ENCODE measurements at places on chromosomes 2 and 18. TPM values are rescaled to one million over a fixed set of nuclear protein-coding genes. Genes with fewer than 3 reads are reported as not detected.

DNA sequence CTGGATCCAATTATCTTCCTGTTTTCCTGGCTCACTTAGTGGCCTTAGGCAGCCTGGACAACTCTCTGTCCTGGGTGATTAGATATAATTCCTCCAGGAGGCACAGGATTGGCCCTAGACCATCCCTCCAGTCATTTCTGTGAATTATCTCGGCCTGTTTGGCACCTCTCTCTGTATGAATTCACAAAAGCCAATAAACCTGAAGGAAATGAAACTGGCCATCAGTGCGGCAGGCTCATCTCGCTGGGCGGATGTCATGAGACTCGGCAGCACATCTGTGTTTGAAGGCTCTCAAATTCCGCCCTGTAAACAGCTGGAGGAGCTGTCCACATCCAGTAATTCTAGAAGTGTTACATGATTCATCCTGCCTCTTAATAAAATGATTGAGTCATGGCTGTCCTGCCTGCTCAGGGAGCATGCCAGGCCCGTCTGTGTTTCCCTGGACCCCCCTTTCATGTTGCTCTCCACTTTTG, 38.6 kb downstream of the ACOXL start:
- no peak for DNase-seq
- H3K27ac ChIP-seq: no peak overlapping the region
- no peak overlapping the region for H3K4me3 ChIP-seq
- no peaks in the 10 kb centered on the region for H3K36me3 ChIP-seq

GRCh38 chr2:76019128-76019527, 308.4 kb upstream of the GCFC2 start:
- H3K36me3 ChIP-seq: no peaks in the 10 kb centered on the region
- no peak for DNase-seq
- H3K27ac ChIP-seq: no peak overlapping the region
- no peaks in the 10 kb centered on the region for H3K27me3 ChIP-seq
- H3K4me1 ChIP-seq: no peaks in the 10 kb centered on the region

GRCh38 chr2:58796239-58796910, 555.2 kb upstream of the FANCL start:
- no peak overlapping the region for H3K27ac ChIP-seq
- H3K27me3 ChIP-seq: no peaks in the 10 kb centered on the region
- no peak overlapping the region for H3K4me3 ChIP-seq
- no peaks in the 10 kb centered on the region for H3K4me1 ChIP-seq
- H3K36me3 ChIP-seq: no peaks in the 10 kb centered on the region
- no peak for DNase-seq

- H3K27ac ChIP-seq: no peak overlapping the region
- no peak for DNase-seq
- no peaks in the 10 kb centered on the region for H3K4me1 ChIP-seq
- no peak overlapping the region for H3K4me3 ChIP-seq
- no peaks in the 10 kb centered on the region for H3K27me3 ChIP-seq
Measured at GRCh38 chr2:37802211-37802752, 122.8 kb upstream of the RMDN2 start.

DNA sequence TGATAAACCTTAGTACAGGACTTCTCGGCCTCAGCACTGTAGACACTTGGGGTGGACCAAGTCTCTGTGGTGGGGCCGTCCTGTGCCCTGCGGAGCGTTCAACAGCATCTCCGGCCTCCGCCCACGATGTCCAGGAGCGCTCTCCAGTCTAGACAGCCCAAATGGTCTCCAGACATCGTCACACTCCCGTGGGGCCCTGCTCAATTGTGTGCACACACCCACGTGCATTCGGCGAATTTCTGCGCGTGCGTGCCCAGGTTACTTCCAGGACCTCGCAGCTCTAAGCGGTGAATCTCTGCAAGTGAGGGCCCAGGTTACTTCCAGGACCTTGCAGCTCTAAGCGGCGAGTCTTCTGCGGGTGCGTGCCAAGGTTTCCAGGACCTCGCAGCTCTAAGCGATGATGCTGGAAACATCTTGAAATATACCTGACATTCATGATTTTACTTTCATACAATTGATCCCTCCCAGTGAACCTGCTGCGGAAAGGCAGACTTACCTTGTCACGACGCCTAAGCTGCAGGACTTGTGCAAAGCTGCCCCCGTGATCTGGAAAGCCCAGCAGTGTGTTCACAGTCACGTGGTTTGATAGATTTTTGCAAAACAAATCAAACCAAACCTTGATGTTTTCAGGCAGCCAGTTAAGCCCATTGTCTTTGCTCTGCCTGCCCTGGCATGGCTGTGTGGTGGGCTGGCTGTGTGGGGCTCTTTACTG, 16.1 kb upstream of the OTOS start:
- H3K36me3 ChIP-seq: no peaks in the 10 kb centered on the region
- no peak for DNase-seq
- H3K27me3 ChIP-seq: no peaks in the 10 kb centered on the region
- H3K4me1 ChIP-seq: no peaks in the 10 kb centered on the region

- H3K4me3 ChIP-seq: no peak overlapping the region
- DNase-seq: no peak
- no peak overlapping the region for H3K27ac ChIP-seq
- no peaks in the 10 kb centered on the region for H3K36me3 ChIP-seq
Measured at GRCh38 chr2:199734011-199734410, 117.0 kb downstream of the FTCDNL1 start.

GRCh38 chr2:120376101-120376500, 30.2 kb downstream of the INHBB start:
- no peaks in the 10 kb centered on the region for H3K36me3 ChIP-seq
- no peak for DNase-seq
- no peak overlapping the region for H3K27ac ChIP-seq
- no peaks in the 10 kb centered on the region for H3K27me3 ChIP-seq

DNA sequence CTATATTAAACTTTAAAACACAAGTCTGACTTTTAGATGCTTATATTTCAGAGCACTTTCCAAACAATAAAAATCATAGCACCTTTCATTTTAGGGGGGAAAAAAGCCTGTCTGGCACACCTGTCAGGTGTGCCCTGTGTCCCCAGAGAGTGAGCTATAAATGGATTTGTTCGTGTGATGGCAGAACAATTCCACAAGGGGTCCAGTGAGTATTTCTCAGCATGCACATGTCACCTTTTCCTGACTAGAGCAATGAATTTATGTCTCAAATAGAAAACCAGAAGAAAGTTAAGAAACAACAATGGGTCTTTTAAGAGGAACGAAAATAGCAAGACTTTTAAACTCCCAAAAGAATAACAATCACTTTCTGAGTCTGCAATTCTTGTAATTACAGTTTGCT, 55.9 kb downstream of the ACVR1C start:
- no peak overlapping the region for H3K4me3 ChIP-seq
- H3K27me3 ChIP-seq: no peaks in the 10 kb centered on the region
- no peaks in the 10 kb centered on the region for H3K4me1 ChIP-seq
- no peak overlapping the region for H3K27ac ChIP-seq

DNA sequence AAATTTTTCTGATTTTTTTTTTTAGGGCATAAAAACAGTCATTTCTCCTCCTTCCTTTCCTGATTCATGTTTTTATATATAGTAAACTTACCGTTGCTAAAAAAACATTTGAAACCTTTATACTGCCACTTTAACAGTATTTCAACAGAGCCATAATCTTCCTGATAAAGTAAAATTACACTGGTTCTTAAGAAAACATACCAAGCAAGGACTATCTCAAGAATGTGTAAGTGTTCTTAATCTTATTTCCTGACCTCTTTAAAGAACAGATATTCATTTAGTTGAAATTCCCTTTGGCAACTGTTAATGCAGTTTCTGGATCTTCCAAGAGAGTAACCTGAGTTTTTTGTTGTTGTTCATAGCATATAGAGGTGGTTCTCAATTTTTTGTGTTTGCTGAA, 26.6 kb upstream of the COLEC12 start:
- no peaks in the 10 kb centered on the region for H3K36me3 ChIP-seq
- H3K4me1 ChIP-seq: no peaks in the 10 kb centered on the region
- H3K4me3 ChIP-seq: no peak overlapping the region
- no peak overlapping the region for H3K27ac ChIP-seq
- no peak for DNase-seq

DNA sequence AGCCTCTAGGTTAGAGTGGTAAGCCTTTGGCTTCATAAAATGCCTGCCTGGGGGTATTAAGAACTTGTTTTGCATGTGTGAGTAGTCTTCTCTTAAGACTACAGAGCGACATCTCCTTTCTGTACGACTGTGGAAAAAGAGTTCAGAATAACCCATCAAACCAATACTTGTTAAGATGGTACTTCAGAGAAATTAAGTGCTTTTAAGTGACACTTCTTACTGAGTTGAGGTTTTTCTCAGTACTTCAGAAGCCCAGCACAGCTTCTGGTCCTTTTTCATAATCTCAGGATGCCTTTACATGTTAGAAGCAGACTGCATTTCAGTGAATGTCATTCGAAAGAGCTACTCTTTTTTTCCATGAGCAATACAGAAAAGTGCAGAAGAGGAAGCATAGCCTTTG, 10.8 kb downstream of the XRCC5 start:
- H3K36me3 ChIP-seq: peaks cover 75% of the 10 kb centered on the region
- H3K4me3 ChIP-seq: no peak overlapping the region
- H3K27me3 ChIP-seq: no peaks in the 10 kb centered on the region
- H3K27ac ChIP-seq: no peak overlapping the region

- H3K4me1 ChIP-seq: no peaks in the 10 kb centered on the region
- H3K27ac ChIP-seq: no peak overlapping the region
- no peaks in the 10 kb centered on the region for H3K27me3 ChIP-seq
- H3K4me3 ChIP-seq: no peak overlapping the region
Measured at GRCh38 chr18:7822435-7823331, 255.6 kb downstream of the PTPRM start.

DNA sequence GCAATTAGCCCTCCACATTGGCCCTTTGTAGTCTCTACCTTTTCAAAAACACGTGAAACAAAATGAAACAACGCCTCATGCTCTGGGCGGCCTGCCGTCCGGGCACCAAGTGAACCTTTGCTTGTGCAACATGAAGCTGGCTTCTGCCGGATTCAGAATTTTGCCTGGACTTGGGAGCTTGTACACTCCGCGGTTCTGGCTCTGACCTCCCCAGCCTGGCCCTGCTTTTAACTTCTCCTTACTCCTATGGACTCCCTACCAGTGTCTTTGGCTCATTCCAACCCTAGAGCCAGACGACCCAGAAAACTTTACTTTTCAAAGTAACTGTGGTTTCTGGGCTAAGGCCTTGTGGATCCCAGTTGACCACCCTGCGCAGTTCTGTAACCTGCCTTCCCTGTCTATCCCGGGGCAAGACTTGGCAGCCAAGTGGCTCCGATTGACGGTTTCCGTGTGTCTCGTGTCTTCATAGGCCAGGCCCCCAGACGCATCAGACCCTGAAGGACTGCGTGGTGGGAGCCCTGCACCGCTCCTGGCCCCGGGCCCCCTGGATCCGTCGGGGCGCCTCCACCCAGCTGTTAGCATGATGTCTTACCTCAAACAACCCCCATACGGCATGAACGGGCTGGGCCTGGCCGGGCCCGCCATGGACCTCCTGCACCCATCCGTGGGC, 1.9 kb downstream of the OTX1 start:
- H3K36me3 ChIP-seq: no peaks in the 10 kb centered on the region
- peaks cover 73% of the 10 kb centered on the region for H3K4me1 ChIP-seq
- H3K27me3 ChIP-seq: peaks cover 22% of the 10 kb centered on the region
- no peak overlapping the region for H3K4me3 ChIP-seq
- DNase-seq: no peak

- DNase-seq: no peak
- no peak overlapping the region for H3K4me3 ChIP-seq
- no peaks in the 10 kb centered on the region for H3K4me1 ChIP-seq
- no peaks in the 10 kb centered on the region for H3K36me3 ChIP-seq
Measured at GRCh38 chr2:6219906-6220305, 527.7 kb downstream of the SOX11 start.

DNA sequence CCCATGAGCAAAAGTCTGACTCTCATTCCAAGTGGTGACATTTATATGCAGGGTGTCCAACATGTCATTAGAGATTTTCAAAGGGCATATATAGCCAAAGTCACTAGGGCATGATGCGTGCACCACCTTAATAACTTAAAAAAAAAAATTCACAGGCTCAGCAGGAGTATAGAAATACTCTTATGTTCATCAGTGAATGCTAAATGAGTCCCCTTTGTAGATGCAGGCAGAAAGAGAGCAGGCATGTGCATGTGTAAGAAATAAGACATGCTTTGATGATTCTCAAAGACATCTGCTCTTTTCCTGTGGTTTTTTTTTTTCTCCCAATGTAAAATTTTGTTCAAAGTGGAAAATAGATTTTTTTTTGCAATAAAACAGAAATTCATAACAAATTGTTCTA, 112.3 kb upstream of the AQP4 start:
- H3K27me3 ChIP-seq: no peaks in the 10 kb centered on the region
- DNase-seq: no peak
- no peaks in the 10 kb centered on the region for H3K4me1 ChIP-seq
- no peaks in the 10 kb centered on the region for H3K36me3 ChIP-seq

- H3K4me1 ChIP-seq: no peaks in the 10 kb centered on the region
- no peak overlapping the region for H3K27ac ChIP-seq
- no peaks in the 10 kb centered on the region for H3K36me3 ChIP-seq
- no peak for DNase-seq
- no peak overlapping the region for H3K4me3 ChIP-seq
Measured at GRCh38 chr2:182912518-182912915, 46.1 kb upstream of the FRZB start.

DNA sequence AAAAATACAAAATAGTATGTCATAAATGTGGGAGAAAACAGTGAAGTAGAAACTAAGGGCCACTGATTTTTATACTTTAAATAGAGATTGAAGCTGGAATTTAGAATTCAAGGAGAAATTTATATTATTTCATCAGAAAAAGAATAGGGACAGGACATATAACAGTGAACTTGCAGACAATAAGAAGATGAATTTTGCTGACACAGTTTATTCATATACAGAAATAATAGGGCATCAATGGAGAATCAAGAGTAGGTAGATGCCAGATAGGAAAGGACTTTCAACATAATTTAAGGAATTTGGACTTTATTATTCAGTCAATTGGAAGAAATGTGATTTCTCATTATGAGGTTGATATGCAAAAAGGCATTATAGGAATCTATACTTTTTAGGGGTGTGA, 118.9 kb upstream of the HNMT start:
- no peaks in the 10 kb centered on the region for H3K36me3 ChIP-seq
- no peaks in the 10 kb centered on the region for H3K4me1 ChIP-seq
- DNase-seq: no peak
- no peak overlapping the region for H3K4me3 ChIP-seq
- no peak overlapping the region for H3K27ac ChIP-seq

GRCh38 chr2:238238766-238239542, 884 bp downstream of the HES6 start:
- no peak overlapping the region for H3K4me3 ChIP-seq
- peaks cover 8% of the 10 kb centered on the region for H3K27me3 ChIP-seq
- no peaks in the 10 kb centered on the region for H3K36me3 ChIP-seq

GRCh38 chr18:56214706-56215105, 423.7 kb downstream of the TXNL1 start:
- no peak overlapping the region for H3K4me3 ChIP-seq
- H3K4me1 ChIP-seq: no peaks in the 10 kb centered on the region
- H3K27ac ChIP-seq: no peak overlapping the region
- no peak for DNase-seq
- no peaks in the 10 kb centered on the region for H3K27me3 ChIP-seq

CD226 gene
- 73.1 TPM for polyA plus RNA-seq

IL1R2 gene
- 0.61 TPM for polyA plus RNA-seq

ITPRID2 gene
- 3.8 TPM for polyA plus RNA-seq

SLC30A3 gene
- polyA plus RNA-seq: not detected

RAD51AP2 gene
- polyA plus RNA-seq: not detected

GALNT5 gene
- polyA plus RNA-seq: not detected

TMEM150A gene
- polyA plus RNA-seq: 17.9 TPM

NETO1 gene
- polyA plus RNA-seq: not detected

NDC80 gene
- polyA plus RNA-seq: 6.4 TPM

DSG1 gene
- not detected for polyA plus RNA-seq

ALS2 gene
- 4.9 TPM for polyA plus RNA-seq

AKAIN1 gene
- polyA plus RNA-seq: not detected

DYNC1I2 gene
- 31.2 TPM for polyA plus RNA-seq

DYNAP gene
- not detected for polyA plus RNA-seq

DNAJC27 gene
- 3.8 TPM for polyA plus RNA-seq
